ENCODE measurements at places on chromosomes 1 and 21. TPM values are rescaled to one million over a fixed set of nuclear protein-coding genes. Genes with fewer than 3 reads are reported as not detected.

DNA sequence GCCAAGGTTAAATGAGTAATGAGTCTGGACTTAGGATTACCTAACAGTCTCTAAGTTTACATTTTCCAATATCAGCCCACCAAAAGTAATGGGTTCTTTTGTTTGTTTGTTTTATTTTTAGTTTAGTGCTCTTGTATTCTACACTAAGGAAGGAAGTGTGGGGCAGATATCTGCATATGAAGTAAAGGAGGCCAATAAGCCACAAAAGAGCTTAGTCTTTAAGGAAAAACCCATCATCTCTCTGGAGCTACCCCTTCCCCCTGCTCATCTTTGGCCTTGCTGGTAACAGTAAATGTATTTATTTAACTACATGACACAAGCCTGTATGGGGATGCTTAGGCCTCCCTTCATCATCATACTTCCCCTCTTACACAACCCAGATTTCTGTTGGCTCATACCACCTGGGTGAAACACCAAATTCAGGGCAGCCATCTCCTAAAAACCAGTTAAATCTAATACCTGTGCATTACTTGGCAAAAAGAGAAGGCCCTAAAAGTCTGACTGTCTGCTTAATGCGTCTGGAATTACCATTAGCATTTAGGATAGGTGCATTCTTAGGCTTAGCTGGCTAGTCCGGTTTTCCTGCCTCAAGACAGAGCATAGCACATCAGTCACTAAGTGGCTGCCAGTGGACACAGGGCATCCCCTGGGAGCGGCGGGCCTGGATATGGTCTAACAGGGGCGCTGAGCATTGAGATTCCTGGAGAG is 96.8 kb upstream of the ADGRL2 start:
- no peak for DNase-seq
- H3K27me3 ChIP-seq = no peaks in the 10 kb centered on the region
- no peak overlapping the region for H3K27ac ChIP-seq
- no peaks in the 10 kb centered on the region for H3K36me3 ChIP-seq
- H3K4me3 ChIP-seq = no peak overlapping the region

- no peaks in the 10 kb centered on the region for H3K36me3 ChIP-seq
- DNase-seq = no peak
- H3K27ac ChIP-seq = no peak overlapping the region
- H3K27me3 ChIP-seq = no peaks in the 10 kb centered on the region
- no peak overlapping the region for H3K4me3 ChIP-seq
Measured at GRCh38 chr1:198620951-198621824, 17.7 kb upstream of the PTPRC start.

DNA sequence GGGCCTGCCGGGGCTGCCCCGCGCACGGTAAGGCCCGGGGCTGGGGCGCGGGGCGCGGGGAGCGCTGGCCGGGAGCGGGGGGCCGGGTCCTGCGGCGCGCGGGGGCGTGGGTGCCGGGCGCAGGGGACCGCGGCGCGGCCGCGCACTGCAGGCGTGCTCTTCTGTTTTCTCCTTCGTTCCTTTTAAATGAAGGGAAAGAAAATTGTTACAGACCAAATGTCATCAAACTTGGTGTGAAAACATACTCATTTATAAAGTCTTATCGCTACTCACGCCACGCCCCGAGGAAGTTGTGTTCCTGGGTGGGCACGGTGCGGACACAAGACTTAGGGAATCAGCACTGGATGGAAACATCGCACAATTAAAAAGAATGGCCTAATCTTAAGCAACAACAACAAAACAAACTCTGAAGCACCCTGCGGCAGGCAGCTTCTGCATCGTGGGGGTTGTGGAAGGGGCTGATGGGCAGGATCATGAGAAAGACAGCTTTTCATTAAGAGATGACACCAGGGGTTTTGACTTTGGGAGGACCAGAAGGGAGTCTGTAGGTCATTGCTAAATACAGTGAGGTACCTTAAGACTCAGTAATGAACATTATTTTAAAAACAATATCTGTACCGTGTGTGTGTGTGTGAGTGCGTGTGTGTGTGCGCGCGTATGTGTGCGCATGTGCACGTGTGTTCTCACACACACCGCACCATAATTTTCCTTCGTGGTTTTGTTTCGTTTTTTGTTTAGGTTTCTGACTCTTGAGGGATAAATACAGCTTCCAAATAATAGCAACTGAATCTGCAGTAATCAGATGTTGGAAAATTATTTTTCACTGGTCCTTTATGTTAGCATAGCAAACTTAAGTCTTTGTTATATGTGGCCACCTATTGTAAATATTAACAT is 548 bp downstream of the B3GALT5 start:
- H3K27me3 ChIP-seq = no peaks in the 10 kb centered on the region
- H3K4me1 ChIP-seq = no peaks in the 10 kb centered on the region
- DNase-seq = no peak
- H3K4me3 ChIP-seq = peak overlapping the region; percentile 37
- H3K36me3 ChIP-seq = no peaks in the 10 kb centered on the region
- H3K27ac ChIP-seq = no peak overlapping the region

- H3K27ac ChIP-seq = no peak overlapping the region
- no peaks in the 10 kb centered on the region for H3K27me3 ChIP-seq
- H3K4me1 ChIP-seq = no peaks in the 10 kb centered on the region
- no peak overlapping the region for H3K4me3 ChIP-seq
Measured at GRCh38 chr1:160353223-160353622, 10.0 kb downstream of the NCSTN start.

GRCh38 chr1:100799548-100799947 is 80.0 kb downstream of the VCAM1 start:
- H3K36me3 ChIP-seq = no peaks in the 10 kb centered on the region
- no peaks in the 10 kb centered on the region for H3K4me1 ChIP-seq
- H3K27me3 ChIP-seq = no peaks in the 10 kb centered on the region
- DNase-seq = no peak
- H3K27ac ChIP-seq = no peak overlapping the region
- no peak overlapping the region for H3K4me3 ChIP-seq

GRCh38 chr1:50342525-50342924 is 80.7 kb downstream of the DMRTA2 start:
- no peak for DNase-seq
- no peaks in the 10 kb centered on the region for H3K27me3 ChIP-seq
- H3K36me3 ChIP-seq = no peaks in the 10 kb centered on the region

DNA sequence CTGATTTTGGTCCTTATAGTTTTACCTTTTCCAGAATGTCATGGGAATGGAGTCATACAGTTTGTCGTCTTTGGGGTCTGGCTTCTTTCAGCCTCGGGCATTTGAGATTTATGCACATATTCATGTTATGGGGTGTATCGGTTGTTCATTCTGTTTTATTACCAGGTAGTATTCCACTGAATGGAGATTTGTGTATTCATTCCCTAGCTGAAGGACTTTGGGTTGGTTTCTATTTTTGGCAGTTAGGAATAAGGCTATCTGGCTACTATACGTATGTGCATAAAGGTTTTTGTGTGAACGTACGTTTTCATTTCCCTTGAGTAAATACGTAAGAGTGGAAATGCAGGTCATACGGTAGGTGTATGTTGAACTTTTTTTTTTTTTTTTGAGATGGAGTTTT is 65.1 kb downstream of the ACTL8 start:
- no peak overlapping the region for H3K27ac ChIP-seq
- DNase-seq = no peak
- no peaks in the 10 kb centered on the region for H3K4me1 ChIP-seq

DNA sequence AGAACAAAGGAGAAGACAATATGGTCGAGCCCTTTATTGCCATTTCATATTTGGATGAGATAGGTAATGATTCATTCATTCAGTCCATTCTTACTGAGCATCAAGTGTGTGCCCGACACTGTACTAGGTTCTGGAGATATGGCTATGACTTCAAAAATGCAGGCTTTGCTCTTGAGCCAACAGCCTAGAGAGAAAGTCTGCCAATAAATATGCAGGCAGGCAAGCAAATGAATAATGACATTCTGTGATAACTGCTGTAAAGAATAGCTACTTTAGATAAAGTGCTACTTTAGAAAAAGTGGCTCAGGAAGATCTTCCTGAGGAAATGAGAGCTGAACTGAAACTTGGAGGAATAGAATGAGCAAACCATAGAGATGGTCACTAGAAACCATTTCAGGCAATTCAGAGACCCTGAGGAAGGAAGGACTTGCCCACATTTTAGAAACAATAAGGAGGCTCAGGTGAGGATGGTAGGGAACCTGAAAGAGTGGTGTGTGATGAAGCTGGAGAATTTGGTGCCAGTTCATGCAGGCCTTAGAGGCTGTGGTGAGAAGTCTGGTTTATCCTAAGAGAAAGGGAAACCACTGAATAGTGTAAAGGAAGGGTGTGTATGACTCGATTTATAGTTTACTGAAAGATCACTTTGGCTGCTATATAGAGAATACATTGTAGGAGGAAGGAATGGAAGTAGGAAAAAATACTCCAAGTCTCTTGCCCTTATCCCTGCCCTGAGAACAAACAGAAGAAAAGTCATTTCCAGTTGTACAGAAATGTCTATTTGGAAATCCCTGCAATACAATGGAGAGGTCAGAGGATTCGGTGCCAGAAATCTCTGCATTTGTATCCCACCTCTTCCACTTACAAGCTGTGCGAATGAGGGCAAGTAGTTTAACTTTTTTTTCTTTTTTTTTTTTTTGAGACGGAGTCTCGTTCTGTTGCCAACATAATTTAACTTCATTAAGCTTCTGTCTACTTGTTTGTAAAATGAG is 167.9 kb downstream of the VPS13D start:
- no peaks in the 10 kb centered on the region for H3K27me3 ChIP-seq
- H3K36me3 ChIP-seq = no peaks in the 10 kb centered on the region
- no peak overlapping the region for H3K27ac ChIP-seq
- DNase-seq = no peak
- no peak overlapping the region for H3K4me3 ChIP-seq

- no peak overlapping the region for H3K27ac ChIP-seq
- H3K4me1 ChIP-seq = no peaks in the 10 kb centered on the region
- no peaks in the 10 kb centered on the region for H3K36me3 ChIP-seq
- H3K4me3 ChIP-seq = no peak overlapping the region
- no peak for DNase-seq
Measured at GRCh38 chr21:45548711-45549491, 6.7 kb upstream of the SLC19A1 start.

DNA sequence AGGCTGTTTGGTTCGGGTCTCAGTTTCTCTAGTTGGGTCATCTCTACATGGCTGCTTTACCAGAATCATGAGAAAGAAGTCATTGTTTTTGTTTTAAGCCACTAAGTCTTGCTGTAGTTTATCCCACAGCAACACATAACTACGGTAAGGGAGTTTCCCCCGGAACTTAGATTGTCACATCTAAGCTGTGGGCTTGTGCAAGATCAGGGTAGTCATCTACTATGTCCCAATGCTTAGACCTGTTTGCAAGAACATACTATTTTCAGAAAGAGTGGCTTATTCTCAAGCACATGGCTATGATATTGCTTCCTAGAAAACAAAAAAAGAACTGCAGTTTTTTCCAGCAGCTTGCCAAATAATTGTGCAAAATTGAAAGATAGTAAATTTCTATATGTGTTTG is 18.0 kb upstream of the OLIG2 start:
- no peaks in the 10 kb centered on the region for H3K27me3 ChIP-seq
- DNase-seq = no peak
- H3K36me3 ChIP-seq = no peaks in the 10 kb centered on the region

DNA sequence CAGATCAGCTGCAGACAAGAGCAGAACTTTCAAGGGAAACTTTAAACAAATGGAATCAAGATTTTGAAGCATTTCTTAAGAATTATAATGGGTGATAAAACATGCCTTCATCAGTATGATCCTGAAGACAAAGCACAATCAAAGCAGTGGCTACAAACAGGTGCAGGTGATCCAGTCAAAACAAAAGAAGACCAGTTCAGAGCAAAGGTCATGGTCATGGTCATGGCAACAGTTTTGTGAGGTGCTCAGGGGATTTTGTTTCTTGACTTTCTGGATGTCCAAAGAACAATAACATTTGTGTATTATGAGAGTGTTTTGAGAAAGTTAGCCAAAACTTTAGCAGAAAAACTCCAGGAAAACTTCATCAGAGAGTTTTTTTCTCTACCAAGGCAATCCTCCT is 681.7 kb upstream of the PTBP2 start:
- H3K36me3 ChIP-seq = no peaks in the 10 kb centered on the region
- no peak overlapping the region for H3K27ac ChIP-seq
- H3K4me3 ChIP-seq = no peak overlapping the region
- H3K27me3 ChIP-seq = no peaks in the 10 kb centered on the region

TDRD10 gene
- total RNA-seq = 4.9 TPM

SHISAL2A gene
- 3.2 TPM for total RNA-seq

FAM131C gene
- total RNA-seq = 0.98 TPM

FCAMR gene
- total RNA-seq = not detected
